ENCODE measurements at places on chromosomes 2 and 18. TPM values are rescaled to one million over a fixed set of nuclear protein-coding genes. Genes with fewer than 3 reads are reported as not detected.

The FIGN gene
- polyA plus RNA-seq: 2.9 TPM

The HOXD10 gene
- polyA plus RNA-seq: not detected

The VIT gene
- polyA plus RNA-seq: 0.75 TPM

The LANCL1 gene
- 91.5 TPM for polyA plus RNA-seq

The FRZB gene
- polyA plus RNA-seq: not detected

The ACSL3 gene
- 102 TPM for polyA plus RNA-seq

The SIX3 gene
- polyA plus RNA-seq: not detected

The CYRIA gene
- 1.4 TPM for polyA plus RNA-seq

The ABCG5 gene
- not detected for polyA plus RNA-seq

The ANKMY1 gene
- 2.5 TPM for polyA plus RNA-seq

The OTOS gene
- not detected for polyA plus RNA-seq

- no peak for DNase-seq
Measured at GRCh38 chr2:229910832-229911412, 10.9 kb downstream of the TRIP12 start.

DNA sequence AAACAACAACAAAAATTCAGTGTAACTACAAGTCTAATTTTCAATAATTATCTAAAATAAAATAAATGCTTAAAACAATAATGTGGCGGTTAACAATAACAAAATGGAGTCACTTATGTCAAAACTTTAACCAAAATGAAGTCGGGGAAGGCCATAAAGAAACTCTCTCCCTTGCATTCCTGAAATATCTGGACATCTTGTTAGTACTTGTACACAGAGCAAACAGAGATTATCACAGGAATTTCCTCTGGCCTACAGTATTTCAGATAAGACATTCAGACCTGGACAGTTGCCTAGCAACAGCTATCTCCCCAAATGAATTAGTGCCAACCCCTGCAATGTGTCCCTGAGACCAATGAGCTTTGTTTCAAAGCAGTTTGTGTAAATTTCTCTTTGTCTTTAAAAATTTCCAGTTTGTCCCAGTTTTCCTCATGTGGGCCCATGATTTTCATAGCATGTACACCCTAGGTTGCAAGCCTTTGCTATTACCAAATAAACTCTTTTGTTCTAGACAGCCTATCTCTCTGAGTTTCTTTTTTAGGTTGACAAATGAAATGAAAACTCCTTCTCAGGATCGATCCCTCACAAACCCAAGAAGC is 68.6 kb downstream of the EXOC6B start:
- peak; percentile 81 for DNase-seq

DNA sequence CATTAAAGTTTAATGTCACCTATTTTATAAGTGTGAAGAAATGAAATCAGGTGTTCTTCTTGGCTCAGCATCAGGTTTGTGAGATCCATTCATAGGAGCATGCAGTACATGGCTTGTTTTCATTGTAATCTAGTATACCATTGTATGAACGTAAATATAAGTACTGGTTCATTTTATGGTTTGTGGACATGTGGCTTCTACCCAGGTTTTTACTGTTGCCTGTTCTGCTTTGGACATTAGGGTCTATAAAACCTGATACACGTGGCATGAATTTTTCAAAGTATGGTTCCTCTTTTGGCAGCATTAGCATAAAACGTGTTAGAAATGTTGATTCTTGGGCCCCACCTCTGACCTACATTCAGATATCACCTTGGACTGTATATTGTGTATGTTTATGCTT is 175.5 kb downstream of the PRPF40A start:
- no peak for DNase-seq

DNA sequence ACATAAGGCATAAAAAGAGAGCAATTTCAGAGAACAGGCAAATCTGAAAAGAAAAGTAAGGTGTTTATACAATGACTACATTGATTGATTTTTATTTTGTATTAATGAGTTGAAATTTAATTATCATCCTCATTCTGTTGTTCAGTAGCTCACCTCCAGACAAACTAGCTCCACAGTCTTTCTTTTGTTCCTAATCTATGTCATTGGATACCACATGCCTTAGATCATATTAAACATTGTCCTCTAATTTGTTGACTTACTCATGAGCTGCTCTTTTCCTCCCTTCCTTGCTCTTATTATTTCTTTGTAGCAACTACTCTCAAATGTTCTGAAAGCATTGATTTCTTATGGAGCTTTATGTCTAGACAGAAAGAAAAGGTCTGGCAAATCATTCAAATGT is 185.5 kb upstream of the ZSWIM2 start:
- DNase-seq: no peak

GRCh38 chr2:202064171-202064880 is 8.7 kb upstream of the KIAA2012 start:
- DNase-seq: no peak

GRCh38 chr2:12448846-12449505 is 267.8 kb upstream of the TRIB2 start:
- DNase-seq: no peak

DNA sequence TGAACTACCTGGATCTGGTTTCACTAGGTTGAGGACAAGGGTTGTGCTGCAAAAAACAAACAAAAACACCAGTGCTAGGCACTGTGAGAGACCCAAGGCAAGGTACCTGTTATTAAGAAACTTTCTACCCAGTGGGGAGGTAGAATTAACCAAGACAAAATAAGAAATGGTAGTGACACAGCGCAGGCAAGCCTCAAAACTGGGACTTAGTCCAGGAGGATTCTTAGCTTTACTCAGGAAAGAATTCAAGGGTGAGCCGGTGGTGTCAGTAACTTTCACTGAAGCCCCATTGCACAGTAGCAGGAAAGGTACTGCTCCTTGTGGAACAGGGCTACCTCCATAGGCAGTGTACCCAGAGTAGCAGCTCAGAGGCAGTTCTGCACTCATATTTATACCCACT is 131.6 kb downstream of the SCG2 start:
- no peak for DNase-seq

GRCh38 chr18:47968006-47968676 is 37.7 kb upstream of the SMAD2 start:
- DNase-seq: no peak

GRCh38 chr2:232367591-232368233 is 10.8 kb upstream of the ALPP start:
- no peak for DNase-seq

DNA sequence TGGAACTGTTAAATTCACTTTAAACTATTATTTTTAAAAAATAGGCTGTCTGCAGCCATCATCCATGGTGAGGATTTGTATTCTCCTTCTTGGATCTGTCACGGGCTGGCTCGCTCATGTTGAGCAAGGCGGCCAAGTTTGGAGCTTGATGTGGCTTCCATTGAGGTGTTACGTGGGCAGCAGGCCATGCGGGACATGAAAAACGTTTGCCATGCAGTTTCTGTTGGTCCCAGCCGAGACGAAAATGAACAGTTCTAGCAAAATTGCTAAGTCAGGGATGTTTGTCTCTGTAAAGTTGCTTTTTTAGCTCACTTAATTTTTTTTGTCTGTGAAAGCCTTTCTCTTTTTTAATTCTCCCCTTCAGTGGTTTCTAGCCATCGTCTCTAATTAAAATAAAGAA is 70.2 kb upstream of the MGAT5 start:
- no peak for DNase-seq

GRCh38 chr2:47905386-47906156 is 727 bp downstream of the FBXO11 start:
- no peak for DNase-seq

DNA sequence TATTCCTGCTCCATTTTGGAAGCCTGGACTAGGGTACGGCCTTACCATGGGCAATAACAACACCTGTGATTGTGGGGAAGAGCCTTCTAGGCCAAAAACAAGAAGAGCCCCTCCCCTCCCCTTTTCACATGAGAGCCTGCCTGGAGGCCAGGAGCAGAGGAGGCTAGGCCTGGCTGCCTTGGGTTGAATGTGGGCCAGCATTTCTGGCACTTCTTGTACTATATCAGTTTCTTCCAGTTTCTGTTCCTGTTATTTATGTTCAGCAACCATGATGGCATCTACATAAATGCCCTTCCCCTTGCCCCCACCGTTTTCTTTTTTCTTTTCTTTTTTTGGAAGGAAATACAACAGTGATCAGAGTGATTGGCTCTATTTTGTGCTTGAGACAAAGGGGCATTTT is 58.4 kb downstream of the KCTD18 start:
- DNase-seq: no peak

GRCh38 chr18:62778976-62779869 is 63.9 kb downstream of the PHLPP1 start:
- DNase-seq: no peak

GRCh38 chr2:136932700-136933099 is 167.4 kb downstream of the THSD7B start:
- no peak for DNase-seq

DNA sequence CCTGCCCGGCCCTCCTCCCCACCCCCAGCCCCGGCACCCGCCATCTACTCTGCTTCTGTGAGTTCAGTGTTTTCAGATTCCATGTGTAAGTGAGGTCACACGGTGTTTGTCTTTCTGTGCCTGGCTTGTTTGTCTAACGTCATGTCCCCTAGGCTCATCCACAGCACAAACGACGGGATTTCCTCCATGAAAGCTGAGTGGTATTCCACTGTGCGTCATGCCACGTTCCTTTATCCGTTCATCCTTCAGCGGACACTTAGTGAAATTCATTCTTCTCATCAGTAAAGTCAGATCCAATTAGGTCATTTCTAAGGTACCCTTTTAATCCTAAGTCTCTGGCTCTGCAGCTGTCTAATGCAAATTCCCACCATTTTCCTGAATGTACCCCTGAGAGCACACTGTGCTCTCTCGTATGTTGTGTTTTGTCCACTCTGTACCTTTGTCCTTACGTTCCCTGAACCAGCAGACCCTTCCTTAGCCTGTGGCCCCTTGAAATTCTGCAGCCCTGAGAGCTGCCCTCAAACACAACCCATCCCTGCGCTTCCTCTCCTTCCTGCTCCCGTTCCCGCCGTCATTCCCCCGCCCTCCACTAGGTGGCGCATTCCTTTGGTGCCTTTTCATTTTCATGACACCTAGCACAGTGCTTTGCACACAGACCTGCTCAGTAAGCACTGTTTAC is 44.1 kb downstream of the TRAPPC12 start:
- peak; percentile 33 for DNase-seq

GRCh38 chr2:5173876-5174535 is 518.2 kb upstream of the SOX11 start:
- no peak for DNase-seq

DNA sequence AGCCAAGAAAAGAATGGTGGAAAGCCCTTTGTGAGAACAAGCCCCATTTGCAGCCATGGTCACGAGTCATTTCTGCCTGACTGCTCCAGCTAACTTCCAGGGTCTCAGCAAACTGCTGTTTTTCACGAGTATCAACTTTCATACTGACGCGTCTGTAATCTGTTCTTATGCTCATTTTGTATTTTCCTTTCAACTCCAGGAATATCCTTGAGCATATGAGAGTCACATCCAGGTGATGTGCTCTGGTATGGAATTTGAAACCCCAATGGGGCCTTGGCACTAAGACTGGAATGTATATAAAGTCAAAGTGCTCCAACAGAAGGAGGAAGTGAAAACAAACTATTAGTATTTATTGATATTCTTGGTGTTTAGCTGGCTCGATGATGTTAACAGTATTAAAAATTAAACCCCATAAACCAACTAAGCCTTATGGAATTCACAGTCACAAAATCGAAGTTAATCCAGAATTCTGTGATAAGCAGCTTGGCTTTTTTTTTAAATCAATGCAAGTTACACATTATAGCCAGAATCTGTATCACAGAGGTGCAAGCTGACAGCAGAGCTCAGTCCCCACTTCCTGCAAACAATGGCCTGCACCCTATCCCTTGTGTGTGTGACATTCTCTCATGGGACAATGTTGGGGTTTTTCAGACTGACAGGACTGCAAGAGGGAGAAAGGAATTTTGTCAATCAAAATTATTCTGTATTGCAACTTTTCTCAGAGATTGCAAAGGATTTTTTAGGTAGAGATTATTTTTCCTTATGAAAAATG is 26.1 kb downstream of the SLC14A1 start:
- DNase-seq: no peak

- no peak for DNase-seq
Measured at GRCh38 chr18:45121146-45121545, 440.5 kb downstream of the SETBP1 start.

- DNase-seq: no peak
Measured at GRCh38 chr2:193776988-193777387, 1582.3 kb upstream of the TMEFF2 start.

DNA sequence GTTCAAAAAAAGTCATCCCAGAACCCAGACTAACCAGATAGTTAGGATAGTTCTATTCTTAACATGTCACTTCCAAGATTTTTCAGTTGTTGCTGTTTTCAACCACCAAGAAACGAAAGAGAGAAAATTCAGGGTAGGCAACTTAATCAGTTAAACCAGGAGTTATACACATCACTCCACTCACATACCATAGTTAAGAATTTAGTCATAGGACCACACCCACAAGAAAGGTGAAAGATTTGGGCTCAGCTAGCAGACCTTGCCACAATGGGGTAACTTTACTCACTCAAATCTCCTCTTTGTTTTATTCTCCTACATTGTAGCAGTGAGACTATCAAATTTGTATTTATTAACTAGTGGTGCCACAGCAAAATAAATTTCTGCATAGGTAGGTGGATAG is 473.6 kb downstream of the NUP35 start:
- no peak for DNase-seq

GRCh38 chr18:76445275-76445674 is 49.8 kb downstream of the ZNF516 start:
- DNase-seq: no peak

DNA sequence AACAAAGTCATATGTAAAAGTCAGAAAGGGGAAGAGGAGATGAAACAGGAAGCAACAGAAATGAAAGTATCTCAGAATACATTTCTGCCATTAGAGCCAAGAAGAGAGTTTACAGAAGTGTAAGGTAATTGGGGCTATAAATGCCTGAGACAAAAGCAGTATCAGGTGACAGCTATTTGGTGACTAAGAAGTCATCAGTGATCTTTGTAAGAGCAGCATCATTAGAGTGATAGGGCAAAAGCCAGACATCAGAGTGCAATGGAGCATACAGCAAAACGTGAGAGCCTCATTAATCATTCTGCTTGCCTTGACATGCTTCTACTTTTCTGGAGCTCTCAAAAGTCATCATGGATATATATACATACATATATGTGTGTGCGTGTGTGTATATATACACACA is 804.7 kb upstream of the PIK3C3 start:
- peak; percentile 63 for DNase-seq

DNA sequence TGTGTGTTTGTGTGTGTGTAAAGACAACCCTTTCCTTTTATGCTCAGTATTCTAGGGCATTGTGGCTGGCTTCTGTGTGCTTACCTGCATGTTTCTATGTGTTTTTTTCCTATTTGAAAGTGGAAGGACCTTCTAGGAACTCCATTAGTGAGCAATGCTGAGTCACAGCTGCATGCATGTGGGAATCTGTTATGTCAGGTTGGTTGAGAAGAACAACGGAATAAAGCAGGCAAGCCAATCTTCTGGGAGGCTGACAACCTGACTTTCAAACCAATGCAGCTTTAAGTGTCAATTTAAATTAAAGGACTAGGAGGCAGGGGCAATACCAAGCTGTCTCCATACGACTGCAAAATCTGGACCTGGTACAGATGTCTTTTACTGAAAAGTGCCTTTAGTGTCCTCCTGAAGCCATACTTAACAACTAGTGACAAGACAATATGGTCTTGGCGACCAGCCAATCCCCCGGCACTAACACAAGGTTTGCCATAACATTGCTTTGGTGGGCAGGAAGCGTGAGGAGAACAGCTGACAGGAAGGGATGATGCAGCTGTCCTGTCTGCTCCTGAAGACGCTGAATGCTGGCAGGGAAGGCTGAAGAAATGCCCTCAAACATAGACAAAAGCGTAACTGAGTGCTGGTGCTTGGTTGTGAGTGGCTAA is 514.7 kb upstream of the CDH7 start:
- no peak for DNase-seq

- DNase-seq: no peak
Measured at GRCh38 chr2:149536649-149537048, 50.9 kb downstream of the MMADHC start.
